T1000 (cell line): ENCODE measurements at places on chromosomes 12 and 14.

GRCh38 chr12:58850826-58851225 is 69.5 kb downstream of the LRIG3 start:
- no peak for DNase-seq

GRCh38 chr14:47257013-47257412 is 418.4 kb downstream of the MDGA2 start:
- DNase-seq: no peak

DNA sequence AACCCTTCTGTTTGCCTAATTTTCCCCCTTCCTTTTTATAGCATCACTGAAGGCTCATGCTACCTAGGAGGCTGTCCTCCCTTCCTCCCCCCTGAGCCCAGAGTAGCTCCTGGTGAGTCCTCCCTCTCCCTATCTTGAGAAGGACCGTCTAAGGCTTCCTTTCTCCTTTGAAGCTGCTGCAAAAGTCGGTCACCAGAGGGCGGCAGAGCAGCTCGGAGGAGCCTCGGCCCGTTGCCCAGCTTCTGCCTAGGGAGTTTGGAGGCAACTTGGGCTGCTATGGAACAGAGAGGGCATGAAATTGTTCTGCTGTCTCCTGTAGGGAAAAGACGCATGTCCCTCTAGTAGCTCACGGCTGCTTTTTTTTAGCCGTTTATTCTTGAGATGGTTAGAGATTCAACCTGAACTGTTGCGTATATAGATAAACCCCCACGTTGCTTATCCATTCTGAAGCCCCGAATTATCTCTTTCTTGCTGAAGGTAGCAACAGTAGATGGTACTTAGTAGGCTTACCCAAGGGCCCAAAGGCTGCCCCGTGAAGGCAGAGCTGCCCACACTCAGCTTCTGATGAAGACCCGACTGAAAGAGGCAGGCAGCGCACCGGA is 5.7 kb downstream of the WNT5B start:
- peak; percentile 20 for DNase-seq

DNA sequence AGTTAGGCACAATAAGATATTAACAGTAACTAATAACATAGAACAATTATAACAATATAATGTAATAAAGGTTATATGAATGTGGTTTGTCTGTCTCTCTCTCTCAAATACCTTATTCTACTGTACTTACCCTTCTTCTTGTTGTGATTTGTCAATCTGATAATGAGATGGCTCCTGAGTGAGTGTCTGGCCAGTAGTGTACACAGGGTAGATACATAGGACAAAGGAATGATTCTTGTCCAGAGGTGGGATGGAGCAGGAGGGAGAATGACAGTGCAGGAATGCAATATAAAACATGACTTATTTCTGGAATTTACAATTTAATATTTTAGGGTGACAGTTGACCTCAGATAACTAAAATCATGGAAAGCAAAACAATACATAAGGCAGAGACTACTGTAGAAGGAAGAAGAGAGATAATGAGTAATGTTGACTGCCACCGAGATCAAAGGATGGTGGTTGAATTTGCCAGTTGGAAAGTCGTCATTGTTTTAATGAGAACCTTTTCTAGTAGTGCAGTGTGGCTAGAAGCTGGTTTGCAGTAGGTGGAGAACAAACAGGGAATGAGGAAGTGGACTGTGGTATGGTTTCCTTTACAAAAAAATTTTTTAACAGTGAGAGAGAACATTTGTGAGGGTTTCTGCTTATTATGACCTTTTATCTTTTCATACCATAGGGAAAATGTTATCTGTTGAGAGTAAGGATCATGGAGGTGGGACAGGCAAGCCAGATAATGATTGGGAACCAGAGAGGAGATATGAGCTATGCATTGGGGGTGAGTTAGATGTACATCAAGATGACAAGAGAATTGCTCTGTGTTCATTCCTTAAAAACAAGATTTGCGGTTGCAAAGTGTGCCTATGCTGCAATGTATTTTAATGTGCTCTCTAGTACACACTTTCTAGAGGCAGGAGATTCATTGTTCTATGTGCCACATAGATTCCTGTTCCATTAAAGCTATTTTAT is 458.3 kb downstream of the BTG1 start:
- DNase-seq: no peak

- no peak for DNase-seq
Measured at GRCh38 chr12:30698346-30698745, 2.7 kb upstream of the IPO8 start.

DNA sequence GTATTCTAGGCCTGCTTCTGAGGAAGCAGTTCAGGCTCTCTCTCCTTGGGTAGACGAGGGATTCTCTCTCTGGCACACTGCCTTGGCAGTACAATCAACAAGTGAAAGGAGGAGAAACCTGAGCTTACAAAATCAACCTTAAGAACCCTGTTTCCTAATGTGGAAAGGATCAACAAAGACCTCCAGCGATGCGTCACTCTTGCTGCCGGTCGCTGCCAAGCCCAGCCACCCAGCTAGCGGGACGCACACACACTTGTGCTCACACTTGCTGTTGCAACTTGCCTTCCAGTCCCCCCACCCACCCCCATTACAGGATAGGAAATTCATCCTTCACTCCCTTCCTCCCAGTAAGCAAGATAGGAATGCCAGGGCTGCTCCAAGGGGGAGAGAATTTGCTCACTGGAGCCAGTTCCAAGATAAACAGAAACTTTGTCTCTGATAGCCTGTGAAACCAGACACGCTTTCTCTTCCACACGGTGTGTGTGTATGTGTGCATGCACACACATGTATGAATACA is 144.3 kb downstream of the BCL11B start:
- DNase-seq: no peak

GRCh38 chr12:91773749-91774429 is 371.8 kb downstream of the BTG1 start:
- DNase-seq: no peak

- no peak for DNase-seq
Measured at GRCh38 chr12:92301356-92301755, 155.7 kb upstream of the BTG1 start.

DNA sequence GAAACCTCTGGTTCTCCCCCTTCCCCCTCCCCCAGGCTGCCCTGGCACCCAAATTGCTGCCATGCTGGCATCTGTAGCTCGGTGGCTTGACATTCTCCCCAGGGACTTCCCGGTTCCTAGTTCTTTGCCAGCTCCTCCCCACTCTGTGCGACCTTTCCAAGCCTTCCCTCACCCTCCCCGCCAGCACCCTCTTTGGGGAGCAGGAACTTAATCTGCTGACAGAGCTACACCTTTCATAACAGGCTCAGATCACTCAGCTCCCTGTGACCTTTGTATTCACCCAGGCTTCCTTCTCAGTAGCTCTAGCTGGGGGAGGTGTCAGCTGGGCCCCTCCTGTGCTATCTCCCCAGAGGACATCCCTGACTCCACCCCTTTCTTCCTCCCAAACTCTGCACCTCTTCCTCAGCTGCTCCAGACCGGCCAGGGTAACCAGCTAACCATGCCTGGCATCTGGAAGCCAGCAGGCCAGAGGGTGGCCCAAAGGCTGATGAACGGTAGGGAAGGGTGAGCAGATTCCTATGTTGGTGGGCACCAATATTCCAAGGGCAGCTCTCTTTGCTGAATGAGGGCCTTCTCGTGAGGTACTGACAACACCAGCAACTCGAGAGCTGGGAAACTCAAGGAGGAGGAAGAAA is 1.8 kb upstream of the COX14 start:
- DNase-seq: no peak

DNA sequence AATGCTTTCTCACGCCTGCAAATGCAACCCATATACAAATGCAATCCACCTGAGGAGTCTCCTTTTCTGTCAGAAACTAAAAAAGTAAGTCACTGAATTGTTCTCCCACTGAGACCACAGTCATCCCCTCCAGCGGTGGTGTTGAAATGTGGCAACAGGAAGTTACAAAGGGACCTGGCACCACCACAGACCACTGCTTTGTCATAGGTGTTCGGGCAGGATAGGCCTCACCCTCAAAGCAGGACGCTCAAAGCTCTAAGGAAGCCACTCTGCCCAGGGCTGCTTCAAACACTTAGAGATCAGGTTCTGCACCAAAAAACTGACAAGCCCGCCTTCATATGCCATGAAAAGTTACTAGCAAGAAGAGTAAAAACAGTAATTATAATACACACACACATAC is 11.3 kb downstream of the PHLDA1 start:
- DNase-seq: peak; percentile 67

- no peak for DNase-seq
Measured at GRCh38 chr14:95288672-95289322, 30.9 kb downstream of the CLMN start.

DNA sequence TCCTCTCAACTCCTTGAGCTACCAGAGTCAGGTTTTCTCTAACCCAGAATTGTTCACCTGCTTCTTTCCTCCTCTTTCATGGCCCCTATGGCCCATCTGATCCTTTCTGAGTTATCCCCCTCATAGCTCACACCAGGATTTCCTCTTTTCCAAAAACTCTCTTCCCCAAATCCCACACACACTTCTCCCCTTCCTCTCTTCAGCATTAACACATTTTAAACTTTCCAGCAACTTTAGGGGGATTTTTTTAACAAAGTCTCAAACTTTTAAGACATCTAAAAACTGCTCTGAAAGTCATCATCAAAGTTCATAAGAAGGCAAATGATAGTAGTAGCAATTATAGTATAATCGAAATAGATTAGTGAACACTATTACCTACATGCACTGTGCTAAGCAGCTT is 7.9 kb downstream of the OR10P1 start:
- no peak for DNase-seq

DNA sequence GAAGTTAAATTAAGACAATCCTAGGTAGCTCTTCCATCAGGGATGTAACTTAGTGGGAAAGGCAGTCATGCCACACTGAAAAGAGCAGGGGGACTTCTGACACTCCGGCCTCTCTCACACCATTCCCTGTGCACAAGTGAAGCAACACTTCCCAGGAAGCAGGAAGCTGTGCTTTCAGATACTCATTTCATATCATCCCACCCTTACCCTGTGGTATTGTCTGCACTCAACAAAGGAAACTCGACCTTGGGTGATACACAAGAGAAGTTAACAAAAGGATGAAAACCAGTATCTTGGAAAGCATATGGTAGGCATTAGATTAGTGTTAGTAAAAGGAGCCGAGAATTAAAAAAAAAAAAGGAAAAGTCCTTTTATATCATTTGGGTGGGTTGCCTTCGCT is 61.3 kb upstream of the MDM1 start:
- DNase-seq: no peak

GRCh38 chr12:96193725-96194575 is at the start of gene ELK3:
TSS of gene ELK3 (plus strand) at chr12:96194375.
- no peak for DNase-seq

DNA sequence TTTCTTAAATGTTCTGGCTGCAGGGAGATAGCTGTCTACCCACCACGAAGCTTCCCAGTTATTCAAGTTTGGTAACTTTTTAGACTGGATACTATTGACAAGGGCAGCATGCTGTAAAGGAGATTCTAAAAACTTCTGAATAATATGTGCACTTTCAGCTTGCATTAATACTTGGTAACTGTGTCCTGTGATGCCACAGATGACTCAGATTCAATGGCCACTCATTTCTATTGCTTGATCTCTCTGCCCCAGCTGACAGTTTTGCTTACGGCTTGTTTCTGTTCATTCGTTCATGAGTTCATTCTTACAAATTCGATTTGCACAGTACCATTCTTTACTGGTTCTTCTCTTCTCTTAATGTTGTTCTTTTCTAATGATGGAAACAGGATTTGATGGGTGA is 142.8 kb downstream of the PELI2 start:
- DNase-seq: no peak

- no peak for DNase-seq
Measured at GRCh38 chr12:130043685-130044406, 118.4 kb upstream of the FZD10 start.

DNA sequence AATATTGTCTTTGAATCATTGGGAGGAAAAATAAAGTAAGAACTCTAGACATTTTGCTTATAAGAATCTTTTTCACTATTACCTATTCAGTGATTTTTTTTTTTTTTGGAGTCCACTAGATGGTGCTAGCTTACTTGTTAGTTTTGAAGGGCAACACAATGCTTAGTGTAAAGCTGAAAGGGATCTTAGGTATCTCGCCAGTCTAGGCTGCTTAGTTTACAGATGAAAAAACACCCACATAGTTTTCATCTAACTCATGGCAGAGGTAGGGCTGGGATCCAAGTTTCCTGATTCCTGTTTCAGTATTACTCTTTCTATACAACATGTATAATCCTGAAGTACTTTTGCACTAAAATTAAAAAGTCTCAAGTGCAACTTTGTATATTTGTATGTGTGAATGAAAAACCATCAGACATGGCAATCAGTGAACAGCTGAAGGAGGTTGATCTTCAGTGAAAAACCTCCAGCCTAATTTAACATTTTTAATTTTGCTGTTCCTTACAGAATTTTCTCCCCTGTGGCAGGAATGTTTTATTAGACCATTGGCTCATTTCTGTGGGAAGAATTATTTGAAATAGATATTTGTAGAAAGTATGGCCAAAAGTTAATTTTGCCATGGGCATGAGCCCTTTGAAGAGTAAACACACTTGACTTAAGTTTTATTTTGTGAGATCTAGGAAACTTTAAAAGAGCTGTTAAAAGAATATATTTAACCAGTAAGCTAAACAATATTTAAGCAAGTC is 40.7 kb downstream of the LRRIQ1 start:
- DNase-seq: peak; percentile 22

- no peak for DNase-seq
Measured at GRCh38 chr14:104383996-104384775, 195.4 kb upstream of the C14orf180 start.

DNA sequence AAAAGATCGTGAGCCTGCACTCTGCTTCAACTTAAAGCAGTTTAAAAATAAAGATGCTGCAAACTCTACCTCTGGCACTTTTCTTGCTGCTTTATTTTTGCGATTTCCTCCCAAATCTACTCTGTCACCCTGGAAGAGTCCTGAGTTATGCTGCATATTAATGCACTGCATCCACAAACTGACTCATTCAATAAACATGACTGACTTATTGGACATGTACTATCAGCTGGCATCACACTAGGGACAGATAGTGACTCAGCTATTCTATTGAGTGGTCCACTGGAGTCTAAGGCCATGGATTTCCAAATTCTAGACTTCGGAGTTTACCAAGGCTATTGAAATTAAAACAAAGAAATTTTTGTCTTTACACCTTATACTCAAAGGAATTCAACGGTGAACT is 90.7 kb upstream of the PTPRR start:
- no peak for DNase-seq

GRCh38 chr14:25750436-25750835 is 700.5 kb upstream of the STXBP6 start:
- DNase-seq: no peak
